HCEC 1CT (cell line): ENCODE measurements at places on chromosomes 16 and 17.

GRCh38 chr16:84299734-84300440, 5.2 kb downstream of the WFDC1 start:
- no peak for DNase-seq

- DNase-seq, result peak; percentile 73
Observed at GRCh38 chr17:80991645-80992076, at the start of gene CHMP6. Gene CHMP6, plus strand, starts transcription at chr17:80991841. Its CDS starts 78 bp downstream, at chr17:80991919.

- no peak for DNase-seq
Observed at GRCh38 chr16:57653936-57654335, 14.2 kb upstream of the ADGRG3 start.

GRCh38 chr17:11495613-11496012, 102.7 kb upstream of the DNAH9 start:
- DNase-seq, result no peak

DNA sequence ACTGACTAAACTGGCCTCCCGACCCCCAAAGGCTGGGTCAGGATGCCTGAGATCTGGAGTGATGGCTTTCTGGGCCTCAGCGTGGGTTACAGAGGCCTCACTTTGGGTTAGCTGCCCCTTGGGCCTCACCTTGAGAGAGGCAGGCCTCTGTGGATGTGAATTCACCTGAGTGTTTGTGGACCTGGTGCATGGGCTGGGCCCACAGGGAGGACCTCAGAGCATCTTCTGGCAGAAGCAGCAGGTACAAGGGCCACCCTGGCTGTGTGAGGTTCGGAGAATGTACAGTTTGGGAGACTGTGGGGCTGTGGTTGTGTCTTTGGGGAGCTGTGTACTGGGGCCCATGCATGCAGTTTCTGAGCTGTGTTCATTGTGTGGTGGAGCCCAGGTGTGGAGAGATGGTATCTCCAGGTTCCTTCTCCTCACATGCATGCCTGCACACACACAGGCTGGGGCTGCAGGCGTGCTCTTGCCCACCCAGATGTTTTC, 18.3 kb downstream of the RARA start:
- DNase-seq, result no peak

GRCh38 chr16:11225677-11226549, 30.1 kb downstream of the SOCS1 start:
- DNase-seq, result no peak

- no peak for DNase-seq
Observed at GRCh38 chr16:46962629-46963028, 10.8 kb downstream of the DNAJA2 start.

DNA sequence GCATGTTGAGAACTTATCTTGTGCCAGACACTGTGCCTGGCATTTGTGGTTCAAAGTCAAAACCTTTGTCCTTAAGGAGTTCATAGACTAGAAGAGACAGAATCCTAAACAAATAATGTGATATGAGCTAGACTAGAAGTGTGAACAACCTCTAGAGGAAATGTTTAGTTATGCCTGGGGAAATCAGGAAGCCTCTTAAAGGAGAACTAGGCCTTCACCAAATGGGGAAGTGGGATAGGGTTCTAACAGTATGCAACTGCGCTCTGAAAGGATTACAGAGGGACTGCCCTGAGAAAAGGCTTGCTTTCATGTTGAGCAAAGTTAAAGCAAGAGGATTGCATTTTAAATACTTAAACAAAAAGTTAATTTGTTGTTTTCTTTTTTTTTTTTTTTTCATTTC, 4.9 kb downstream of the RUNDC1 start:
- DNase-seq, result no peak

- DNase-seq, result no peak
Observed at GRCh38 chr16:68082629-68083238, 2.4 kb upstream of the NFATC3 start.

DNA sequence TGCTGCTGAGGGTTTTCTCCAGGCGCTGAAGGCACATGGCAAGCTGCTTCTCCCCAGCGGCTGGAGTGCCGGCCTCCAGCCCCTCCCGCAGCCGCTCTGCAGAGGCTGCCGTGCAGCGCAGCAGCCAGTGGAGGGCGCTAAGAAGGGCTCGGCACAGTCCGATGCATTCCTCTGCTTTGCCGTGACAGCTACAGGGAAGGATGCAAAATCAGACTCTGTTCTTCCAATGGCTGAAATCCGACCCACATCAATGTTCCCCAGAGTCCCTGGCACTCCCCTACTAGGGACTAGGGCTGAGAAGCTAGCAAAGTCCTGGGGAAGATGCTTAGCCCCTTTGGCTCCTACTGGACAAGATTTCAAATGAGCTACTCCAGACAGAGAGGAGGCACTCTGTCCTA, 19.0 kb downstream of the MED24 start:
- DNase-seq, result peak; percentile 27

GRCh38 chr16:26809461-26809860, 257.3 kb upstream of the C16orf82 start:
- DNase-seq, result no peak

GRCh38 chr17:36777118-36777517, 160.2 kb upstream of the LHX1 start:
- DNase-seq, result no peak

DNA sequence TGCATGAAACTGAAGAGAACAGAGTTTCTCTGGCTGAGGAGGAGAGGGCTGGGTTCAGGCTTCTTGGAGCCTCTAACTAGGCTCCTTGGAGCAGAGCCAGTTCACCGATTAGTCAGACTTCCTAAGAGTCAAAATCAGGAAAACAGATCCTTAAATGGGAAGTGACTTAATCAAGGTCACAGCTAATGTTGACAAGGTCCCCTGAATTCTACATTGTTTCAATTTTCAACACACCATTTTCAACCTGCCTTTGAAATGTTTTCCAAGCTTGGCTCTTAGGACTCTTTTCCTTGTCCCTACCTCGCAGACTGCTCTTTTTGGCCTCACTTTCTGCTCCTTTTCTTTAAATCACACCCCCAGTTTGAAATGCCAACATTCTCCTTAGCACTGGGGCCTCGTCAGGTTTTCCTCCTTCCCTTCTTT, 16.3 kb downstream of the MYL4 start:
- peak; percentile 97 for DNase-seq

GRCh38 chr16:16940351-16940750, 530.4 kb downstream of the XYLT1 start:
- no peak for DNase-seq

GRCh38 chr16:71297341-71297634, 8.1 kb upstream of the CMTR2 start:
- DNase-seq, result no peak

GRCh38 chr17:18331879-18332278, 16.8 kb downstream of the SMCR8 start:
- DNase-seq, result no peak

DNA sequence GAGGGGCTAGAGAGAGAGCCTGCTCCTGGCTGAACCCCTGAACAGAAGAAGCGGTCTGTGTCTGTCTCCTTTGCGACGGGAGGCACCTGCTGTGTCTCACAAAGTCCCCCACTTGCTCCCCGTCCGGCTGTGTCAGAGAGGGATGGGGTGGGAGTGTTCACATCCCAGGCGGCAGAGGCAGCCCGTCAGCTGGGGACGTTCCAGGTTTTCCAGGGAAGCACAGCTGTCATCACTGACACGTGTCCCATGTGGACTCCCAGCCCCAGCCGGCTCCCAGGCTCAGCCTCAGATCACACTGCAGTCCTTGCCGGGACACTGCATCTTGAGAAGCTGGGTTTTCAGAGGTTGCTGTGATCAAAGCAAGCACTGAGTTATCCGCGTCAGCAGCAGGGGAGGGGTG, 1.6 kb downstream of the TELO2 start:
- no peak for DNase-seq

DNA sequence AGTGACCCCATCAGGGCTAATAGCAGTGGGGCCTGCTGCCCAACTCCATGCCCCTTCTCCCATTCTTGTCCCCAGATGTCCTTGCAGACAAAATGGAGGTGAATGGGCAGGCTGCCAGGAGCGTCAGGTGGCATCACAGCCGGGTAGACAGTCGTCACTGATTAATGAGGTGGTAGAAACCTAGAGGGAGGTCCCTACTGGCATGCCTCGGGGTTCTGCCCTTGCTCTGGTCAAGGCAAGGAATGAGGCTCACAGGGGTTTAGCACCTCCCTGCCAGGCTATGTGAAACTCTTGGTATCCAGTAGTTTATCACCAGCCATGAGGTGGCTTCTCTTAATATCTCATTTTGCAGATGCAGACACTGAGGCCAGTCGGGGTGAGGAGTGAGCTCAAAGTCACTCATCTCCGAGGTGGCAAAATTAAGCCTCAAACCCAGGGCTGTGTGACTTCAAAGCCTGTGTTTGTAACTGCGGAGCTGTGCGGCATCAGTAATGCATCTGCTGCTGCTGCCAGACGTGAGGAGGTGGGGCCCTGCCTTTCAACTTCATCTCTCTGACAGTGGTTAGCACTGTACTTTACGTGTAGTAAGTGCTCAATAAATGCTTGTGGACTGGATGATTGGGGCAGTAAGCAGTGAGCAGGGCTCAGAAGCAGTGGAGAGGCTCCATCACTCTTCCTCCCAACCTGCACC, 21.3 kb downstream of the RAI1 start:
- no peak for DNase-seq

- no peak for DNase-seq
Observed at GRCh38 chr16:71348262-71349085, 10.0 kb upstream of the CALB2 start.

- no peak for DNase-seq
Observed at GRCh38 chr17:52035336-52035915, 123.1 kb downstream of the CA10 start.

- no peak for DNase-seq
Observed at GRCh38 chr17:75433218-75433783, 23.1 kb upstream of the TMEM94 start.

DNA sequence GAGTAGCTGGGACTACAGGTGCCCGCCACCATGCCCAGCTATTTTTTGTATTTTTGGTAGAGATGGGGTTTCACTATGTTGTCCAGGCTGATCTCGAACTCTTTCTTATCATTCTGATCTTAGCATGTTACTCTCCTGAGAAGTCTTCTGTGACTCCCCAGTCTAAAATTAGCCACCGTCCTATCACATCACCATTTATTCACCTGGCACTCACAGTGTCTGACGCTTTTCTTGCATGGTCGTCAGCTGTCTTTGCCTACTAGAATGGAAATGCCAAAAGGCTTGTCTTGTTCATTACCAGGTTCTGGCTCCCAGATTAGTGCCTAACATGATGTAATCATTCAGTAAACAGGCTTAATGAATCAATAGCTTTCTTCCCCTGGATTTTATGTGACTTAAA, 23.8 kb downstream of the TOM1L1 start:
- no peak for DNase-seq

GRCh38 chr17:7835814-7836595, 2.0 kb downstream of the KDM6B start:
- peak; percentile 49 for DNase-seq

GRCh38 chr16:56675685-56676210, 6.1 kb downstream of the MT1H start:
- no peak for DNase-seq

GRCh38 chr17:3845621-3846436, at the start of gene NCBP3:
Gene NCBP3, minus strand, starts transcription at chr17:3846246. Its CDS starts 23 bp downstream, at chr17:3846223.
- peak; percentile 91 for DNase-seq

- peak; percentile 75 for DNase-seq
Observed at GRCh38 chr16:1342526-1343427, 8.9 kb downstream of the TSR3 start.

DNA sequence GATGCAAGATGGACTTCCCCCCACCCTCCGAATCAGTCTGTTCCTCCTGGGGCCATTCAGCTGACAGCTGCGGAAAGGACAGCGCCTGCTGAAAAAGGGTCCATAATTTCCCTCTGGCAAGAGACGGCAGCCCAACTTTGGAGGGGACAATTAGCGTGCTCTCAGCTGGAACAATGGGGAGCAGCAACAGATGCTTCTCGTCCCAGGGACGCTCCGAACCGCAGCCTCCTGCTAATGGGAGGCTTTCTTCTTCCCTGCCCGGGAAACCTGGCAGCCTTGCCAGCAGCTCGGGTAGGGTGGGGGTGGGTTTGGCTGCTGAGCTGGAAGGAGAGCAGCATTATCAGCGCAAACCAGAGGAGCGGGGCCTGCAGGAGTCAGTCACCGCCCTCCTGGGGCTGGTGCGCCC, 500.0 kb upstream of the SALL1 start:
- DNase-seq, result no peak

GRCh38 chr17:65704731-65705130, 143.3 kb upstream of the AXIN2 start:
- DNase-seq, result no peak

GRCh38 chr17:47713980-47714700, 18.9 kb upstream of the TBX21 start:
- DNase-seq, result no peak

DNA sequence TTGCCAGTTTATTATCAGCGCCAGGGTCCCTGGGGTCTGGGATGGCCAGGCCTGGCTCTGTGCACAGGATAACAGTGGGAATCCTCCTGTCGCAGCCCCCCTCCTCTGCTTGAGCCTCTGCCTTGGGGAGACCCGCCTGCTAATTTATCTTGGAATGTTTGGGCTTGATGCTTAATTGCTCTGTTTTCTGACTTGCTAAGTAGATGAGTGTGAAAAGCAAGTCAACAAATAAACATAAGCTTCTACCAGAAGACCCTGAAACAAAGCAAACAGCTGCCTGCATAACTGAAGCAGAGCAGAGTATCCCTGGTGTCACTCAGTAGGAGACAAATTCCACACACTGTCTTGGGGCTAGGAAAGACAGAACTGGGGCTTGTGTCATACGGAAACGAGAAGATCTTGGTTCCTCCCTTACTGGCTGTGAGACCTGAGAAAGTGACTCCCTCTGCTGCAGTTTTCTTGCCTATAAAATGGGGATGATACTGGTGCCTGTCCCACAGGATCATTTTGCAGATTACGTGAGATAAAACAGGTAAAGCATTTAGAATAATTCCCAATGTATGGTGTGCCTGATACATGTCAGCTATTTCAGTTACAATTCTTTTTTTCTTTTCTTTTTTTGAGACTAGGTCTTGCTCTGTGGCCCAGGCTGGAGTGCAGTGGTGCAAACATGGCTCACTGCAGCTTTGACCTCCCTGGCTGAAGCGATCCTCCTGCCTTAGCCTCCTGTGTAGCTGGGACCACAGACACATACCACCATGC, 44.8 kb upstream of the IRX3 start:
- DNase-seq, result no peak

DNA sequence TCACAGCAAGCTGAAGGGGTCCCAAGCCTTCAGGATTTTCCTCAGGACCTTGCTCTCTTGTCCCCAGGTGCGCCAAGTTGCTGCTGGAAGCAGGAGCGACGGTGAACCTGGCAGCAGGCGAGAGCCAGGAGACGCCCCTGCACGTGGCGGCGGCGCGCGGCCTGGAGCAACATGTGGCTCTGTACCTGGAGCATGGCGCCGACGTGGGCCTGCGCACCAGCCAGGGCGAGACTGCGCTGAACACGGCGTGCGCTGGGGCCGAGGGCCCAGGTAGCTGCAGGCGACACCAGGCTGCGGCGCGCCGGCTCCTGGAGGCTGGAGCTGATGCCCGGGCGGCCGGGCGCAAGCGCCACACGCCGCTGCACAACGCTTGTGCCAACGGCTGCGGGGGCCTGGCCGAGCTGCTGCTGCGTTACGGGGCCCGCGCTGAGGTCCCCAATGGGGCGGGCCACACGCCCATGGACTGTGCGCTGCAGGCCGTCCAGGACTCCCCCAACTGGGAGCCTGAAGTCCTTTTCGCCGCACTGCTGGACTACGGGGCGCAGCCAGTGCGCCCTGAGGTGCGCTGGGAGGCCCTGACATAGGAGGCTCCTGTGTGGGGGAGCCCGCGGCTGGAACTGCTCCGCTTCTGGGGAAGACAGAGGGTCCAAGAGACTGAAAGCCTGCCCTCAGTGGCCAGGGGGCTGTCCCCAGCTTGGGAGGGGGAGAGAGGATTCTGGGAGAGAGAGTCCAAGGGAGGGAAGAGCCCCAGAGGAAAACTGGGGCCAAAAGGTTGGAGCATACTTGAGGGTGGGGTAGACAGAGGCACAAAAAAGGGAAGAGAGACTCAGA, 6.4 kb downstream of the ASB16 start:
- no peak for DNase-seq
